ENCODE measurements at places on chromosomes 2 and 18.

DNA sequence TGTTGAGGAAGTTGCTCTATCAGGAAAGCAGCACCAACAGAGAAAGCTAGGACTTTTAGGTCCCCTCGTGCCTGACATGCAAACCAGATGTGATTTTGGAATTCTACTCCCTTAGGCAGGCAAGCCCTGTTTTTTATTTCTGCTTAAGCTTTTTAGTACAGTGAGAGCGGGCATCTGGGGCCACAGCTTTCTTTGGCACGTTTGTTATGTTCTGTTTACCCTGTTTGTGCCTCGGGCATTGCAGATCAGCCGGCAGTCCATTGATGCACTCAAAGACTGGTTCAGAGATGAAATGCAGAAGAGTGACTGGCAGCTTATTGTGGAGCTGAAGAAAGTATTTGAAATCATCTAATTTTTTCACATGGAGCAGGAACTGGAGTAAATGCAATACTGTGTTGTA is 61.9 kb downstream of the EIF5B start:
- no peak for DNase-seq

DNA sequence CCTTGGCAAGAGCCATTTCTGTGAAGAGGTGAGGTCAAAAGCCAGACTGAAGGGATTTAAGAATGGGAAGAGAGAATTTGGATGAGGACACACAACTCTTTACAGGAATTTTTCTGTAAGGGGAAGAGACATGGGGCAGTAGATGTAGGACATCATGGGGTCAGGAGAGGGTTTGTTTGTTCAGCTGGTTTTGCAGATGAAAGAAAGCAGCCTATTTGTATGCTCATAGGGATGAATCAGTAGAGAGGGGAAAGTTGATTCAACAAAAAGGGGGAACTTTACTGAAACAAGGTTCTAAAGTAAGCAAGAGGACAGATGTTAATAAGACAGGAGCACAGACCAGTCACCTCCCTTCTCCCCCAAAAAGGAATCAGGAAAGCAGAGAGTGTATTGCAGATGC is 11.2 kb downstream of the SCG2 start:
- DNase-seq = no peak

- no peak for DNase-seq
These were observed 735.5 kb downstream of the CBLN2 start for GRCh38 chr18:71808616-71809015.

DNA sequence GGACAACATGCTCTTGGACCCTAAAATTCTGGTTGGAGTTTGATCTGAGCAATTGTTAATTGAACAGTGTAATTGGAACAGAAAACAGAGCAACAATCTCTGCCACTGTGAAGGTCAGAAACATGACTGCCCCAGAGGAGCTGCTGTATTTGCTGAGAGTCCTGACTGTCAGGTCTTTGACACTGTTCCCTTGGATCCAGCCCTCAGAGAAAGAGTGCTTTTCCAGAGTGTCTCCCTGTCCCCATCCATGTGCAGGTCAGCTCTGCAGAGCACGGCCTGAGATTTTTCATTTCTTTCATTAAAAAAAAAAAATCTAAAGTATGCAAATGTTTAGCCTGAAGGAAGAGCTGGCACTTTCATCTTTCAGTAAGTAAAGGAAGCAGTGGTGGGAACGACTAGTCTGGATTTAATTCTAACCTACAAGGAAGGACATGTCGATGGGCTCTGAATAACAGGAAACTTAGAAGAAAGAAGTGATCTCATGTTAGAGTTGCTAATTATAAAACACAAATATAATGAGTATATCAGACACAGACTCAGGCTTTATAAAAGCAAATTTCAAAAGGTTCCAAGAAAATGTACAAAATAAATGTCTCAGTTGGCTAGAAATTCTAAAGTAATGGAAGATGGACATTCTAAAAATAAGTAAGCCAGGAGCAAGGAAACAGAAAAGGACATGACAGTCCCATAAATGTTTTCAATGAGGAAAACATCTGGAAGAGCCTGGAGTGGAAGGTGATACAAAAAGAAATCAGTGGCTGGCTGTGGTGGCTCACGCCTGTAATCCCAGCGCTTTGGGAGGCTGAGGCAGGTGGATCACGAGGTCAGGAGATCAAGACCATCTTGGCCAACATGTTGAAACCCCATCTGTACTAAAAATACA is 876.5 kb downstream of the EPHA4 start:
- DNase-seq = no peak

- DNase-seq = no peak
These were observed 14.5 kb downstream of the CERS6 start for GRCh38 chr2:168470320-168471162.

- DNase-seq = no peak
These were observed 80.6 kb upstream of the VRK2 start for GRCh38 chr2:57965961-57966360.

DNA sequence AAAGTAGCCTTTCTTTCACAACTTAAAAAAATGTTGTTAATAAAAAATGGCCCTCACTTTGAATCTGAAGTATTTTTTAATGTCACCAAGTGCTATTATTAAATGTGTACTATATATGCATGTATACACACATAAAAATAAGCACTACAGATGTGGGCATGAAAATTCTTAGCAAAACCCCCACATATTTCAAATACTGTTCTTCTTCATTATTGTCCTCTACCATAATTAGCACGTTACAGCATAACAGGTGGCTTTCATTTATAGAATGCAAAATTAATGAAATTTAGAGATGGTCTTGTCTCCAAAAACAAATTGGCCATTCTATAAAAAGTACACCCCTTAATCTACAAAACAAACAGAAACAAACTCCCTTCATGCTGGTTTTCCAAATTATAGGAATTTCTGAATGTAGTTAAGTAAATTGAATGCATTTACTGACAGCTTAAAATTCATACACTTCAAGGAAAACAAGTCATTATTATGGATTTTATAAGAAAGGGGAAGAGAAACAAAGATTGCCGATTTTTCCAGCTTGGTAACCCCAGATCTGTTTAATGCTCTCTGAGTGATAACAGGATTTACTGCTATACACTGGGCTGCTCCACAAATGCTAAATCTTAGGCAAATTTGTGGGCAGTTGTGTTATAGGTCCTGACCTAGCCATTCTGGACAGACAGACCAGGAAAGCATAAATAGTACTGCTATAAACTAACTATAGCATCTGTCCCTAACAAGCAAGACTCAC is 67.2 kb downstream of the SPRED2 start:
- no peak for DNase-seq

- no peak for DNase-seq
These were observed 250.9 kb downstream of the IRS1 start for GRCh38 chr2:226548732-226549131.
